ENCODE measurements at places on chromosomes 4 and X. TPM values are rescaled to one million over a fixed set of nuclear protein-coding genes. Genes with fewer than 3 reads are reported as not detected.

The FMR1NB gene
- not detected for total RNA-seq

The TCEAL6 gene
- total RNA-seq = not detected

The PCSK1N gene
- 17.8 TPM for total RNA-seq

The TBX22 gene
- total RNA-seq = not detected

The HDX gene
- total RNA-seq = 5.3 TPM

The USP26 gene
- total RNA-seq = not detected

DNA sequence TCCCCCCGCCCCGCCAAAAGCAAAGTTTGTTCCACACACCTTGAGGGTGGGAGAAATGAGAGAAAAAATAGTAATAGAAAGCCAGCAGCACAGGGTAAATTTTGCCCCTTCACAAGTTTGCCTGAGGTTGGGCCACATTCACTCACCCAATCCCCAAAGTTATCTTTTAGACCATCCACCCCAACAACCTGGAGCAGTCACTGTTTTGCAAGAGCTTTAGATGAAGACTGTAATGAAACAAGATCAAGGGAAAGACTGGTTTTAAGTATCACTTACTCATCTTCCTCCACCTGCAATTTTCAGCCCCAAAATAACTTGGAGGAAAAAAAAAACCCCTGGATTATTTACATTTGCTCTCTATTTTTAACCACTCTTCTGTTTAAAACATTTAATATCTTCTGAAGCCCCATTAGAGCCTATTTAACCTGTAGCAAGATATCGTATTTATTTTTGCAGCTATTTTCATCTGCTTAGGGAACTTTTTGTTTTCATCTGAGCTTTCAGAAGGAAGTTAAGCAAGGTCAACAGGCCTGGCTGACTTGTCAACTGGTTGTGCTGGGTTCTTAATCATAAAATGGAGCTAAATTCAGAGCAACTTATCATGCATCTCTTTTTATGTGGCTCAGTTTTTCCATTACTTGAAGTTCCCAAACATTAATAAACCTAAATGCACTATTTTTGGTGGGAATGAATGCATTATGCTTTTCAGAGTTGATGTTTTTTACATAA lies 24.6 kb upstream of the TBL1X start:
- no peak for DNase-seq
- no peak overlapping the region for H3K27ac ChIP-seq
- H3K4me1 ChIP-seq = no peaks in the 10 kb centered on the region
- no peaks in the 10 kb centered on the region for H3K27me3 ChIP-seq
- no peaks in the 10 kb centered on the region for H3K36me3 ChIP-seq

DNA sequence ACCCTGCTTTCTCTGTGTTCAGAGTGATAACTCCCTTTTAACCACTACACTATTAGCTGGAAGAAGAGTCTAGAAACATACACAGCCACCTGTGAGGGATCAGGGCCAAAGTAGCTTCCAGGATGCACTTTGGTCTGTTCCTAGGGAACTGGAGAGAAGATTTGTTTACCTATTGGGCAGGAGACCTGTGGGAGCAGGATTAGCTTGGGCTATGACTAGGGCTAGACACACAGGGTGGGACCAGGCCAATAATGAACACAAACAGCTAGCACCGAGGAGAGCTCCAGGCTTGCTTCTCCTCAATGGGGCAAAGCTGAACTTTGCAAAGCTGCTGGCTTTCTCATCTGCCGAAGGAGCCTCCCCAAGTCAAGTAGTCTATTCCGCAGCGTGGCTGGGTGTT lies 24.4 kb upstream of the MAP7D3 start:
- H3K27ac ChIP-seq = no peak overlapping the region
- DNase-seq = no peak
- peaks cover 5% of the 10 kb centered on the region for H3K27me3 ChIP-seq
- no peaks in the 10 kb centered on the region for H3K4me1 ChIP-seq
- no peaks in the 10 kb centered on the region for H3K36me3 ChIP-seq

GRCh38 chr4:71456841-71457240 lies 118.0 kb downstream of the SLC4A4 start:
- no peaks in the 10 kb centered on the region for H3K4me1 ChIP-seq
- no peak overlapping the region for H3K4me3 ChIP-seq
- no peaks in the 10 kb centered on the region for H3K27me3 ChIP-seq
- no peak overlapping the region for H3K27ac ChIP-seq

DNA sequence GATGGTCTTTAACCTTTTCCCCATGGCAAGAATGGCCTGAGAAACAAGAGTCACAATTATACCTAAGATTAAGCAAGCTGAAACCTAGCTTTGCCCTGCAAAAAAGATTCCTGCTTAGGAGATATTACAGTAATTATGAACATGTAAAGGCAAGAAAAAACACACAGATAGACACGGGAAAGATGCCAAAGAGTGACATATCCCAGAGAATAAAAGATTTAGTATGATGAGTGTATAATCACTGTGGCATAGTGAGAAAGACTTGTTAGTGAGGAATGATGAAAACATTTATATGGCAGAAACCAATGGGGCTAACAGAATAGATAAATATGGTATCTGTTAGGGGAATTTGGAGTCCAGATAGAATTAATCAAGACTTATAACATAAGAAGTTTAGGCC lies 29.6 kb upstream of the TASL start:
- H3K36me3 ChIP-seq = no peaks in the 10 kb centered on the region
- no peak overlapping the region for H3K4me3 ChIP-seq
- no peak for DNase-seq
- no peaks in the 10 kb centered on the region for H3K4me1 ChIP-seq
- H3K27ac ChIP-seq = no peak overlapping the region

DNA sequence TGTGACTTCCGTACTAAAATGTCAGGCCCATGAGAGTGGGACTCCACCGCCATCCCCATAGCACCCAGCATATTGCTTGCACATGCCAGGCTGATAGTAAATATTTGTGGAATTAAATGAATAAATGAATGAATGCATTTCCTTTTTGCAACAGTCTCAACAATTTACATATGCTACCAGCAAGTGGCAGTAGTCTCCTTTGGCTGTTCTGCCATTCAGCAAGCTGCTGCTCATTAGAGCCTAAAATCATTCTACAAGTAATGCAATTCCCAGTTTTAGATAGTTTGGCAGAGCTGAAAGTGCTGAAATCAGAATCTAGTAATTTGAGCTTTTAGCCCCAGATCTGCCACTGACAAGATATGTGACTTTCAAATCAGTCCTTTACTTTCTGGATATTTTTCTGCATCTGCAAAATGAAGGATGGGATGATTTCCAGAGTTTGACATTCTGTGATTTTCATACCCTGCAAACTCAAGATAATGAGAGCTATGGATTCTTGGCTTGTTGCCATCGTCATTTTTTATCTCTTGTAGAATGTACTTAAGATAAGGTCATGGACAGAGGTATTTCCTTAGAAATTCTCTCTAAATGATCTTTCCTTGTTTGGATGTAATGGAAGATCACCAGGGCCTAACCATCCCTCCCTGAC lies 35.7 kb upstream of the INTS6L start:
- no peaks in the 10 kb centered on the region for H3K36me3 ChIP-seq
- no peak overlapping the region for H3K27ac ChIP-seq
- peak; percentile 32 for DNase-seq
- no peak overlapping the region for H3K4me3 ChIP-seq
- no peaks in the 10 kb centered on the region for H3K27me3 ChIP-seq
- no peaks in the 10 kb centered on the region for H3K4me1 ChIP-seq

GRCh38 chr4:8019396-8020365 lies 80.0 kb upstream of the AFAP1 start:
- no peaks in the 10 kb centered on the region for H3K4me1 ChIP-seq
- no peak overlapping the region for H3K27ac ChIP-seq
- no peaks in the 10 kb centered on the region for H3K27me3 ChIP-seq
- DNase-seq = no peak
- no peak overlapping the region for H3K4me3 ChIP-seq

- H3K4me1 ChIP-seq = no peaks in the 10 kb centered on the region
- no peaks in the 10 kb centered on the region for H3K27me3 ChIP-seq
- H3K36me3 ChIP-seq = no peaks in the 10 kb centered on the region
- no peak overlapping the region for H3K4me3 ChIP-seq
Observed at GRCh38 chr4:115562506-115562905, 449.1 kb upstream of the NDST4 start.

DNA sequence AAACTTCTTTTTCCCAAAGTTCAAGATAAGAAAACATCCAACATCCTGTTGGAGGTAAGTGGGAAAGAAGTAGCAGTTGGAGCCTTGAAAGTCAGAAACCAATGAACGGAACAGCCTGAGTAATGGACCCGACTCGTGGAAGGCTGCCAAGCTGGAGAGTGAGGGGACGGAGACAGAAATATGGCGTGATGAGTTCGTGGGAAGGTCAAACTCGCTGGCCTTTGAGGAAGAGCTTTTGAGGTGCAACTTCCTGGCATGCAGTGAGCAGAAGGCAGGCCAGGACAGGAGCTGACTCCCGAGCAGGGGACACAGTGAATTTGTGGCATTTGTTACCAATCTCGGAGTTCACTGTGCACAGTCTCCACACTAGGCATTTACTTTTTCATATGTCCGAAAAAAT lies 1.0 kb upstream of the TRIML1 start:
- no peak overlapping the region for H3K4me3 ChIP-seq
- no peaks in the 10 kb centered on the region for H3K4me1 ChIP-seq
- no peak overlapping the region for H3K27ac ChIP-seq
- H3K36me3 ChIP-seq = no peaks in the 10 kb centered on the region
- H3K27me3 ChIP-seq = no peaks in the 10 kb centered on the region
- DNase-seq = no peak

DNA sequence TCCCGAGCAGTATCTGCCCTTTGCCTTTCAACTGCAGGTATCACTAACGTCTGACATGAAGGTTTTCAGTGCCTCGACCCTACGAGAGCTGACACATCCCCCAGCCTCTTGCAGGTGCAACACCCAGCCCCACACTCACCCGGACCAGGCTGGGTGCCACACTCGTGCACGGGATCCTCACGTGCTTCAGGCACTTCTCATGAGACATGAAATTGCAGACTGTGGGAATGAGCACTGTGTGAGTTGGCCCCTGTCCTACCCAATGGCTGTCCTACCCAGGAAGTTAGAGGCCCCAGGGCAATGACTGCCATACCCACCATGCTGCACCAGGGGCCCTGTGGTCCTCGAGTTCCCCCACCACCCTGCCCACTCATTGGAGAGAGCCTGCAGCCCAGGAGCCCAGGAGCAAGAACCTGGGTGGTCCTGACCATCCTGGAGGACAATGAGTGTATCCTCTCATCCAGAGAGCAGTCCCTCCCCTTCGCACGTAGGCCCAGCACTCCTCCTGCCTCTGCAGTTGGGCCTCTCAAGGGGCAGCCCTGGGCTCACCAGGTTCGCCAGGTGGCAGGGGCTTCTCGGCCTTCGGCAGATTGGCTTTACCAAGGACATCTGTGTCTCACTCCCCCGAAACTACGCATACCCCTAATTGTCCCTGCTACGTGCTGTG lies 2.4 kb downstream of the DGKQ start:
- no peaks in the 10 kb centered on the region for H3K27me3 ChIP-seq
- H3K4me1 ChIP-seq = peaks cover 6% of the 10 kb centered on the region
- no peaks in the 10 kb centered on the region for H3K36me3 ChIP-seq

DNA sequence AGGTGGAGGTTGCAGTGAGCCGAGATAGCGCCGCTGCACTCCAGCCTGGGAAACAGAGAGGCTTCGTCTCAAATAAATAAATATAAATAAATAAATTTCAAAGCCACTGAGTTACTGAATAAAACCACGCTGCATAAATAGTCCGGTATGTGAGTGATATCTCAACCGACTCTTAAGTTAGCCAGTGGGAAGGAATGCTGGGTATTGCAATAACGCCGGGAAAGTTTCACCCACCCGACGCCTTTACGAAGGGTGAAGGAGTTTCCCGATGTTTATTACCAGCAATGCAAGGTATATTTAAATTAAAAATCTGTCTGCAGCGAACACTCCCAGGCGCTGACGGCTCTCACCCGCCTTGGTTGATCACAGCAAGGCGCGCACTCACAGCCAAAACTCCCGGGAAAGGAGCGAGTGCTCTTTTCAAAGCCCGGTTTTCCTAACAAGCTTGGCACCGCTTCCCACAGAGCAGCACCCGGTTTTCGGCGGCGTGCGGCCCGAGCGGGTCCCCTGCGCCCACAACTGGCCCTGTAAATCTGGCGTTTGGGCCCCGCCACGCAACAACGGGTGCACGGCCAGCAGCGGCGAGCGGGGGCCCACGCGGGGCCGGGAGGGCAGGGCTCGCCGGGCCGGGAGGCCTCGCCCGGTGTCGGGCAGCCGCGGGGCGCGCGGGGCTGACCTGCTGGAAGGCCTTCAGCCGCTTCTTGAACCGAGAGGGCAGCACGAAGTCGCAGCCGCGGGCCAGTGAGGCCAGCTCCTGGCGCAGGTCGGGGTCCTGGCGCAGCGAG lies 13.7 kb downstream of the PPP2R3B start:
- H3K27me3 ChIP-seq = no peaks in the 10 kb centered on the region
- H3K36me3 ChIP-seq = no peaks in the 10 kb centered on the region
- H3K4me3 ChIP-seq = no peak overlapping the region
- H3K27ac ChIP-seq = no peak overlapping the region

- H3K4me1 ChIP-seq = no peaks in the 10 kb centered on the region
- no peak overlapping the region for H3K4me3 ChIP-seq
- H3K27ac ChIP-seq = no peak overlapping the region
- no peak for DNase-seq
- no peaks in the 10 kb centered on the region for H3K27me3 ChIP-seq
Observed at GRCh38 chrX:2719774-2720447, 28.8 kb downstream of the CD99 start.

DNA sequence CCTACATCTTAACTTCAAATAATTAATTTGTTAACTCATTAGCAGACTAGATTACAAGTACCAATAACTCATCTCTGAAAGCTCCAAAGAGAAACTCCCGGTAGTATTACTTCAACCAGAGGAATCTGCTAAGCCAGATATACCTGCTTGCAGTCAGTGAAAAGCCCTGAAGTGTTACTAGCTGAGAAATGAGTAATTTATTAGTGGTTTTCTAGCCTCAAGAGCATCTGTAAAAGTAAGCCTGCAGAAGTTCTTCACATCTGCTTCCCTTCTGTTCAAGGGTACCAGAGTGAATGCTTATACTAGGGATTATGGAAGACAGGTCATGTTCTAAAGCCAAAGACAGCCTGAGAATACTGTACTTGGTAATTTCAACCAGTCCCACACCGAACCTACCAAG lies 34.7 kb downstream of the IRS4 start:
- H3K4me3 ChIP-seq = no peak overlapping the region
- no peak for DNase-seq
- no peaks in the 10 kb centered on the region for H3K36me3 ChIP-seq
- no peak overlapping the region for H3K27ac ChIP-seq

DNA sequence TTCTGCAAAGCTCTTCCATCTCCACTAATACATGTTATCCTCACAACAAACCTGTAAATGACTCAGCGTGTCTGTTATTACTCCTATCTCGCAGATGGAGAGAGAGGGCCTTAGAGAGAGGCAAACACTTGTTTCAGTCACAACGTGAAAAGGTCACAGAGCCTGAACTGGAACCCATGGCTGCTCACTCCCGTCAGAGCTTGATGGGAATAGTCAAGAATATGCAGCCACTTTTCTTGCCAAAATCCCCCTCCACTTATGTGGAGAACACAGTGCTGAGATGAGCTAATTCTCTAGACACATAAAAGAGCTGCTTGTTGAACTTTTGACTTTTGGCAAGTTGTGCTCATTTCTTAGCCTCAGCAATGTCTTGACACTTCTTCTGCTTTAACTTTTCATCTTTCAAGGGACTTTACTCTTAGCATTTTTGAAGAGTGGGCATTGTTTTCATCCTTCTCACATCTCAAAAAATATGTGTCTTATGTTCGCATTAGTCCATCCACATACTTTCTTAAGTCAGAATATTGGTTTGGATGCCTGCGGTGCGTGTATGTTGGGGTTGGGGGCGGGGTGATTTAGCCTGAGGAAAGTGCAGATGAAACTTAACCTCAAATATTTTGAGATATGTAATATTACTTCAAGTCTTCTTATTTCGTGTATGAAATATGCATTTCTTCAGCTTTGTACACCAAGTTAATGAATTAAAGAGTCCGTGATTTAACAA lies 69.2 kb downstream of the SYNPO2 start:
- H3K36me3 ChIP-seq = no peaks in the 10 kb centered on the region
- no peaks in the 10 kb centered on the region for H3K27me3 ChIP-seq
- no peak for DNase-seq
- no peaks in the 10 kb centered on the region for H3K4me1 ChIP-seq
- no peak overlapping the region for H3K4me3 ChIP-seq
